ENCODE measurements at places on chromosomes 12 and 14.

GRCh38 chr14:63357841-63358240 is 39.1 kb upstream of the GPHB5 start:
- no peak for DNase-seq

DNA sequence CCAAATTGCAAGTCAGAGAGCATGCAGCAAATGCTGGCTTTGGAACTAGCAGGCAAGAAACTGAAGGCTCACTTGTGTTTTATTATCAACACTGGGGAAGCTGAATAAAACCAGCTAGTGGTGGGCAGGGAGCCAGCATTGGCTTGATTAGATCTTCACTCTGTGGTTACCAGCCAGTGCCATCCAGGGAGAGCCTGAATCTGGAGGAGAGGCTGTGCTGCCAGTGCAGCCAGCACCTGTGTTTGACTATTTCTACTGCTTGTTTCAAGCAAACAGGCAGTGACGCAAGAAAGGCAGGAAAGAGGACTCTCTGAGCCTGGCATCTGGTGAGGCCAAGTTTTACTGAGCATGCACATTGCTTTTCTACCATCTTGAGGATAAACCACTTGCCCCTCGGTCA is 247.0 kb downstream of the PHLDA1 start:
- DNase-seq: peak; percentile 23

- no peak for DNase-seq
Measured at GRCh38 chr12:117473856-117474255, 112.4 kb upstream of the NOS1 start.

GRCh38 chr14:56555921-56556570 is 23.6 kb upstream of the TMEM260 start:
- no peak for DNase-seq

- DNase-seq: no peak
Measured at GRCh38 chr14:104343690-104344640, 205.6 kb downstream of the KIF26A start.

- no peak for DNase-seq
Measured at GRCh38 chr12:13154027-13154538, 42.4 kb upstream of the EMP1 start.

Measured in T-helper 22 cell (primary cell).